CD8-positive, alpha-beta memory T cell (primary cell): ENCODE measurements at places on chromosomes 4 and X. TPM values are rescaled to one million over a fixed set of nuclear protein-coding genes. Genes with fewer than 3 reads are reported as not detected.

The SPANXC gene
- total RNA-seq, result not detected

The CTPS2 gene
- total RNA-seq, result 5.7 TPM

The AMMECR1 gene
- total RNA-seq, result 16.6 TPM

The GABRQ gene
- total RNA-seq, result not detected
